ENCODE measurements at places on chromosomes 11 and 22.
A peak's percentile ranks its signal among the peaks of the same experiment; 100 is the strongest.

- DNase-seq, result no peak
These were observed 169.7 kb downstream of the NXPE2 start for GRCh38 chr11:114848027-114848426.

GRCh38 chr22:50302041-50302541 is 5.4 kb downstream of the PLXNB2 start:
- no peak for DNase-seq

GRCh38 chr11:126581871-126582648 is 226.6 kb downstream of the ST3GAL4 start:
- DNase-seq, result no peak

- DNase-seq, result no peak
These were observed 74.5 kb downstream of the RPL27A start for GRCh38 chr11:8757047-8757446.

- no peak for DNase-seq
These were observed at the start of gene MRGPRF for GRCh38 chr11:69013009-69013951. MRGPRF (minus strand) TSS chr11:69013246; CDS start chr11:69009901, 3,345 bp downstream.

DNA sequence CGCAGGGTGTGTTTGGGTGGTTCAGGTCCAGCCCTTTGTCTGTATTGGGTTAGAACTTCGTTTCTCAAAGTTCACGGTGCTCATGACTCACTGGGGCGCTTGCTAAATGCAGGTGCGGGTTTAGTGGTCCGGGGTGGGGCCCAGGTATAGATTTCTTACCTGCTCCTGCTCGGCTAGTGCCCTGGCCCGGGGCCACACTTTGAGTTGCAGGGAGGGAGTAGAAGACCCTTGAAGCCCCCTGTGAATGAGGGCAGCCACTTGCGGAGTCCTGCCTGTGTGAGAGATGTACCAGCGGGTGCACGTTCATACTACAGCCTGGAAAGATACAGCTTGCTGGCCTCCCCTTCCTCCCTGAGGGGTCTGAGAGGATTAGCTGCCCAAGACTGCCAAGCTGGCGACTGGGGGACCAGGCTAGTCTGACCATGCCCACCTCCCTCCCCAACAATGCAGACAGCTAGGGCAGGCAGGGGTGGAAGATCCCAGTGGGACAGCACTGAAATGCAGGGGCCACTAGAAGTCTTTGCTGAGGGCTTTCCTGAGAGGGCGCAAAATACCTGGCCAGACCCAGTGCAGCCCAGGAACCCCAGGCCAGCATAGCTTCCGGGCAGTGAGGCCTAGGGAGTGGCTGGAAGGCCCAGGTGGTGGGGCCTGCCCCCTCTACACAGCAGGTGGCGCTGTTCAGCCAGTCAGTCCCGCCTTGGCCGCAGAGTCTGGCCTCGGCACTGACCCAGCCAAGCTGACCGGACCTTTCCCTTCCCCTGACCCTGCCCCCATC is 5.1 kb upstream of the MYRF start:
- peak; percentile 26 for DNase-seq

DNA sequence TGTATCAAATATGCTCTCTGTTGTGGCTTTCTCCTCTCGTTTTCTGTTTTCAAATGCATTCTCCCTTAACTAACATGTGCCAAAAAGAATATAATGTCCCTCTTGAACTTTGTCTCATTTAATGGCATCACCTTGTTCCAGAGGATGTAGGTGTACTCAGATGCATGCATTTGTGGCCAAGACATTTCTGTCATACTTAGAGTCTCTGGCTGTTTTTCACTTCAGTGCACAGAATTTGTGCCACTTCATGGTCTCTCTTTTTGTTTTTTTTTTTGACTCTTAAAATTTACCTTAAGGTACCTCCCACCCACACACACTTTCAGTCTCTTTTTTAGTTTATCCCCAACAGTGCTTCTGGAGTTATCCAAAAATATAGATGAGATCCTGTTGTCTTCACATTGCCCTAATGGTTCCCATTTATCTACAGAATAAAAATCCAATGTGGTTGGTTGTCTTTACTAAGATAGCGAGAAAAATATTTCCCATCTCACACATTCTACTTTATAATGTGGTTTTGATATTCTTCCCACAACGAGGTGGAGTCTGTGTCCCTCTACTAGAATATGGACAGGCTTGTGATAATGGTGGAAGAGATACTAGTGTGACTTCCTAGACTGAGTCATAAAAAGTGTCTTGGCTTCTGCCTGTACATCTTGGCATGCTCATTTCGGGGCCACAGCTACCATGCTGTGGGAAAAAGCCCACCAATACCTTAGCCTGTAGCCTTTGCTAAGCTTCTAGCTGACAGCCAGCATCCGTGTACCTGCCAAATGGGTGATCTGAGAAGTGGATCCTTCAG is 125.8 kb downstream of the DDX10 start:
- no peak for DNase-seq

- no peak for DNase-seq
These were observed 68.7 kb downstream of the PPFIBP2 start for GRCh38 chr11:7582338-7582985.

GRCh38 chr11:134604886-134605285 is 192.8 kb upstream of the B3GAT1 start:
- DNase-seq, result no peak

- no peak for DNase-seq
These were observed 61.0 kb downstream of the RPS6KA4 start for GRCh38 chr11:64419818-64420485.

GRCh38 chr22:46815896-46816731 is 53.7 kb downstream of the TBC1D22A start:
- DNase-seq, result no peak

Data from CD4-positive, alpha-beta T cell treated with Interleukin-10 for 1 hour (primary cell).